Smooth muscle cell of the umbilical artery (primary cell): ENCODE measurements at places on chromosomes 4 and X. TPM values are rescaled to one million over a fixed set of nuclear protein-coding genes. Genes with fewer than 3 reads are reported as not detected.

GABRE gene
- 28.9 and 41.3 TPM in 2 replicates for total RNA-seq

FAAH2 gene
- total RNA-seq, result under 0.01 and 0.05 TPM in 2 replicates

ARHGAP36 gene
- total RNA-seq, result not detected in 2 replicates

MMAA gene
- total RNA-seq, result 5.0 and 5.2 TPM in 2 replicates

OTC gene
- total RNA-seq, result not detected in 2 replicates

TSR2 gene
- total RNA-seq, result 10.4 and 12.5 TPM in 2 replicates

GYG2 gene
- total RNA-seq, result 3.3 and 15.4 TPM in 2 replicates

CCNB3 gene
- total RNA-seq, result 0.09 and 0.30 TPM in 2 replicates

HS3ST1 gene
- total RNA-seq, result under 0.01 and 2.1 TPM in 2 replicates

ADH1A gene
- total RNA-seq, result not detected in 2 replicates

STK26 gene
- 33.7 and 41.6 TPM in 2 replicates for total RNA-seq

RFC1 gene
- 41.6 and 58.8 TPM in 2 replicates for total RNA-seq
